ENCODE measurements at places on chromosomes 2 and 18.

GRCh38 chr2:223041527-223042109, 10.4 kb upstream of the KCNE4 start:
- peak; percentile 64 for DNase-seq

GRCh38 chr2:51027968-51028367, 4.0 kb downstream of the NRXN1 start:
- DNase-seq, result no peak

DNA sequence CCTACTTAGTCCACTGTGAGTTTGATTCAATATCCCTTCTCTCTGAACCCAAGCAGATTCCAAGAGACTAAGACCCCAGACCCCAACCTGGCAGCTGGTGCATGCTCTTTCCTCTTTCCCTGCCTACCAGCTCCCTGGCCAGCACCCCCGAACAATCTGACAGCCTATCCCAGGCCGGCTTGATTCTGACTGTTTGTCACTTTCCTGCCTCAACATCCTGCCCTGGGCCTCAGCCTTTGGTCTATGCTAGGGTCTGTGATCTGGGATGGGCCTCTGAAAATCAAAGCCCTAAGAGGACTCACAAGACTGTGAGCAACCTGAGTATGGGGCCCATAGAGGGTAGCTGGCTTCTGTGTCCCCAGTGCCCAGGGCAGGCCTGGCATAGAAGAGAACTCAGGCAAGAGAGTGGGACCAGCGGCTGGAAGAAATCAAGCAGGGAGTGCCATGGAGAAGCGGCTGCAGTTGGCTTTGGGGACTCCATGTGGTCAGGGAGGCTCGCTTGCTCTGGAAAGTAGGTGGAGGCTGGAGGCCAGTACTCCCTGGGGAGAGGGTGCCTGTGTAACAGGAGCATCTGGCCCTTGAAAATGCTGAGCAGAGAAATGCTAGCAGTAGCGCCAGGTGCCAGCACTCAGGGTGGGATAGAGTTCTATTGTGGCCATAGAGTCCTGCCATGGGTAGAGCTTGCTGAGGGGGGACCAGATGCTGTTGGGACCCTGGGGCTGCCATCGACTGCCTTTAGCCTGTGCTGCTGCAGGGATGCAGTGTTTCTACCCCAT, 343.9 kb downstream of the DYSF start:
- DNase-seq, result no peak

DNA sequence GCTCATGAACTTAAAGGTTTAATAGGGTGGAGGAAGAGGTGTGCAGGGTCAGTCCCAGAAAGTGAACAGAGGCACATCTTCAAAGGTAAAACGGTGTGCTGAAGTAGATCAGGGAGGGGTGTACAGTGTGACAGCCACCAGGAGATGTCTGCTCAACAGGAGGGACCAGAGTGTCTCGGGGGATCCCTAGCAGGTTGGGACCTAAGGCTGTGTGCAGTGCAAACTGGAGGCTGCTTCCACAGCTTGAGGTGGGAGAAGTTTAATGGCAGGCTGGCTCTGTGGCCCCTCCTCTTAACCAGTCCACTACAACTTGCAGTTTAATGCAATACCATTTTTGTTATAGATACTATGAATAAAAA, 33.2 kb downstream of the PLA2R1 start:
- DNase-seq, result no peak

DNA sequence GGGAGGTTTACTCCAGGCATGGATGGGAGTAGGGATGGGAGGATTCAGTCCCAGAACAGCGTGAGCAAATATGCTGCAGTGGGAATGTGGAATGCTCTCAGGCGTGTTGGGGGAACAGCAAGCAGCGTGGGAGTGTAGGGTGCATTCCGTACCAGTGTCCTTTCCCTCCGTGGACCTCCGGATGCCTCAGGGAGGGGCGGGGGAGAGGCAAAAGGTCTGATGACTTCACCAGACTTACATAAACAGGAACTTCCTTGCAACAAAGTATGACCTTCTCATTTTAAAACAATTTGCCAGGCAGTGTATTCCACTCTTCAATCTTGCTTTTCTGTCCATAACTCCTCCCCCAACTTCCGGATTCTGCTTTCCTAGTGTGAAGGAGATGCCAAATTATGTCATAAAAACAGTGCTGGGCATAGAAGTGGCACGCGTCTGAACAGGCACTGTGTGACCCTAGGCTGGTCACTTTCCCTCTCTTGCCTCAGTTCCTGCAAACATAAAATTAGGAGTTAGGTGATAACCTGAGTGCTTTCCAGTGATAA, 36.9 kb downstream of the RPL37A start:
- DNase-seq, result no peak

GRCh38 chr2:150812066-150812465, 324.6 kb upstream of the RND3 start:
- no peak for DNase-seq

- no peak for DNase-seq
Measured at GRCh38 chr2:161344692-161345091, 36.5 kb downstream of the PSMD14 start.

DNA sequence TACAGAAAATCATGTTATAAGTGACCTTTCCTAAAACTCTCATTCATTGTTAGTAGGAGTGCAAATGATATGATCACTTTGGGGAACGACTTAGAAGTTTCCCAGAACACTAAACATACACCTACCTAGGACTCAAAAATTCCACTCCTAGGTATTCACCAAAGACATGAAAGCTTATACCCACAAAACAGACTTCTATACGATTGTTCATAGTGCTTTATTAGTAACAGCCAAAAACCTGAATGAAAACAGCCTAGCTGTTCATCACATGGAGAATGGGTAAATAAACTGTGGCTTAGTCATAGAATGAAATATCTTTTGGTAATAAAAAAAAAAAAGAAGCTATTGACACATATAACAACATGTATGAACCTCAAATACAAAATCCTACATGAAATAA, 8.8 kb downstream of the NOL10 start:
- no peak for DNase-seq

Measured in mucosa of descending colon (tissue), 3 donors.